T follicular helper cell (primary cell): ENCODE measurements at places on chromosomes 16 and 17.

GRCh38 chr17:2564877-2565276 is 28.6 kb upstream of the PAFAH1B1 start:
- no peak for DNase-seq

GRCh38 chr16:694187-694862 is 4.1 kb upstream of the WDR24 start:
- DNase-seq: no peak

DNA sequence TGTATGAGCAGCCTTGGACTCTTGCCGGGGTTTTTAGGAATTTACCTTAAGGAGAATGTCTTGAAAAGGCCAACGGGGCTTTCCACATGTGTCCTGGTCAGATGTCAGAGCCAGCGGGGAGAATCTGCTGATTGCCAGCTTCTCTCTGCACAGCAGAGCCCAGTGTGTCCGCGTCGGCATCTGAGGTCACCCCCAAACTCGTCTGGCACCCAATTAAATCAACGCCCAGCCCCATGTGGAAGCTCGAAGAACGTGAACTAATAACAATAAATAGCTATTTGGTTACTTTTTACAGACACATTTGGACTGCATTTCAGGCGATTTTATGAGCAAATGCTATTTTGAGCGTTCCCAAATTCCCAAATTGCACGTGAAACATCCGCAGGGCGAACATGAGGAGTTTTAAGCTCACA is 303.5 kb downstream of the FOXL1 start:
- no peak for DNase-seq

DNA sequence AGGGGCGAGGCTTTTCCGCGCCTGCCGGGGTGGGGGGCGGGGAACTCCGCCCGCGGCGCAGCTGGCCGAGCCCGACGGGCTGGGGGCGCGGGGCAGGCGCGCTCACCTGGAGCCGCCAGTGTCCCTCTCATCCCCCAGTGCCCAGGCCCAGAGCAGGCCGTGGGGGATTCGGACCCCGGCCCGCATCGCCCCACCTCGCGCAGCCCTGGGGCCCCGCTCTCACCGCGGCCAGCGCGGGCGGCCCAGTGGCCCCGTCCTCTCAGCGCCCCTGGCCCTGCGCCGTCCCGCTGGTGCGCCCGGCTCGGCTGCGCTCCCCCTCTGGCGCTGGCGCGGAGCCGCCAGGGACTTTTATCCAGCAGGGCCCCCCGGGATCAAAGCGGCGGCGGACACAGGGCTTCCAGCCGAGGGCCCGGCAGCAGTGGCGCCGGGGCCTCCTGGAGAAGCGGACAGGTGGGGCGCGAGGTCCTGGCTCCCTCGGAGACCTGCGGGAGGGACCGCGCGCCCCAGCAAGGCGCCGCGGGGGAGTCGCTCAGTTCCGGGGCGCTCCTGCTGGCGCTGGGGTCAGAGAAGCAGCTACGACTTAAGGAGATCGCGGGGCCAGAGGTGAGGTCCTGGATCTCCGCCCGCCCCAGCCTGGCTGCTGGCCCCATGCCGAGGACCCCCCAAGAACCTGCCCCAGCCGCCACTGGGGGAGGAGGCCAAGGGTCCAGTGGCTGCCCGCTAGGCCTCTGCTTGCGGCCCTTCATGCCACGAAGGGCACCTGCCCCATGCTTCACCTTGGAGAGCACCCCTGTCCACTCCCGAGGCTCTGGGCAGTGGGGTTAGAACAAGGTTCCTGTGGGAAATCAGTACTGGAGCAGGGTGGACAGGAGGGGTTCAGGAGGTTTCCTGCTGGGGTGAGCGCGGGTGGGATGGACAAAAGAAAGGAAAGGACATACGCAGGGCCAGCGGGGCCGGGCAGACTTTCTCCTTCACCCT is 823 bp upstream of the NOTUM start:
- no peak for DNase-seq

DNA sequence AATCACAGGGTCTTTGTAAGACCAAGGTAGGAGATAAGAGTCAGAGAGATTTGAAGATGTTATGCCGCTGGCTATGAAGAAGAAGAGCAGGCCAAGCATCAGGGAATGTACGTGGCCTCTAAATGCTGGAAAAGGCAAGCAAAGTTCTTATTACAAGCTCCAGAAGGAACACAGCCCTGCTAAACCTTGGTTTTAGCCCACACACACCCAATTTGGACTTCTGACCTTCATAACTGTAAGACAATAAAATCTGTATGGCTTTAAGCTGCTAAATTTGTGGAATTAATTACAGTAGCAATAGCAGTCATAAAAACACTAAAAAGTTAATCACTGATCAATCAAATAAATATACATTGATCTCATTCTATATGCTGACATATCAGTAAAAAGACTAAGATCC is 6.0 kb downstream of the TMEM170A start:
- DNase-seq: no peak

- DNase-seq: no peak
These were observed 28.0 kb downstream of the ARHGAP23 start for GRCh38 chr17:38456031-38456815.

DNA sequence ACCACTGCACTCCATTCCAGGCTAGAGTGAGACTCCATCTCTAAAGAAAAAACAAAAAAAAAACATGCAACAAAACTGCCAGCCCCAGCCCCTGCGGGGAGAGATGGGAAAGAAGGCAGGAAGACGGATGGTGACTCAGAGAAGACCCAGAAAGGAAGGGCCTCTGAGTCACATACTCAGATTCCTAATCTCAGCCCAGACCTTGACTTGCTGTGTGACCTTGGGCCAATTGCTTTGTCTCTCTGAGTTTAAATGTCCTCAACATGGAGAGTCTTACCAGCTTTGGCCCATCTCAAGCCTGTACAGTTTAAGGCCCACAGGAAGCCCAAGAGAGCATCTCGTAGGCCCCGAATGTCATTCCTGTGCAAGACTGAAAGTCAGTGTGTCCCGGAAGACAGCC is 86.5 kb upstream of the LHX1 start:
- no peak for DNase-seq

GRCh38 chr17:14813649-14814370 is 451.3 kb downstream of the PMP22 start:
- DNase-seq: peak; percentile 3
